Left ventricle myocardium superior (tissue), 1 donor: ENCODE measurements at places on chromosomes 12 and 14. TPM values are rescaled to one million over a fixed set of nuclear protein-coding genes. Genes with fewer than 3 reads are reported as not detected.

- DNase-seq: no peak
Measured at GRCh38 chr12:7483343-7483742, 20.2 kb downstream of the CD163 start.

GRCh38 chr12:80625051-80625450 lies 82.4 kb upstream of the MYF6 start:
- DNase-seq: no peak

DNA sequence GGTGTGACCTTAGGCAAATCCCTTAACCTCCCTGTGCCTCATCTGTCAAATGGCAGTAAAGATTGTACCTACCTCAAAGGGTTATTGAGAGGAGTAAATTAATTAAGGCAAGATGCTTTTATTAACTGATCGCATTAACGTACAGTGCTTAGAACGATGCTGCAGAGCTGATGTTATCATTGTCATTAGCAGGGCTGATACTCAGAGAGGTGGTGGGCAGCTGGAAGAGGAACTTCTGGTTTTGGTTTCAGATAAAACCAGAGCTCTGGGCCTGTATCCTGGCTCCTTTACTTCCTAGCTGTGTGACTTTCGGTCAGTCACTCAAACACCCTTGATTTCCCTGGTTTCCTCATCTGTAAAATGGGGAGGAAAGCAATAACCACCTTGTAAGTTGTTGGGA lies 55.1 kb downstream of the CALM1 start:
- DNase-seq: no peak

Gene SLC7A7
- 4.7 TPM for total RNA-seq

Gene CHD8
- 28.8 TPM for total RNA-seq
